Stimulated activated CD4-positive, alpha-beta T cell treated with anti-CD3 and anti-CD28 coated beads, Interleukin-15, amount 100 ng/mL, for 1 hour (primary cell): ENCODE measurements at places on chromosomes 2 and 18.

- no peak for DNase-seq
Measured at GRCh38 chr18:41949206-41949920, 5.7 kb upstream of the PIK3C3 start.

GRCh38 chr2:139917690-139918384, 1137.6 kb upstream of the NXPH2 start:
- DNase-seq: no peak

DNA sequence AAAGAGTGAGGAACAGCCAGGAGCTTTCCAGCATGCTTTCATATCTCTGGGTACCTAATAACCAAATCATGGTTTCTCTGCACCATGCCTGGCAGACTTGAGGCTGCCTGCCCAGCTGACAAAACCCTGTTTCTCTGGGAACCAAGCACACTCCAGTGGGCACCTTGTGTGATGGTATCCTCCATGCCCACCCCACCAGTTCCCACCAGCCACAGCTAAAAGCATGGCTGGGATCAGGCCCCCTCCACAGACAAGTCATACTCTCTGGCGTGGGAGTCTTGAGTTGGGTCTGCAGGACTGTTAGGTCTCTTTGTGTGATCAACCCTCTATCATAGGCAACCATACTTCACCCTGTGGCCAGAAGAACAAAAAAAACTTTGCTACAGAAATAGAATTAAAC, 56.0 kb downstream of the TMEM163 start:
- DNase-seq: no peak

DNA sequence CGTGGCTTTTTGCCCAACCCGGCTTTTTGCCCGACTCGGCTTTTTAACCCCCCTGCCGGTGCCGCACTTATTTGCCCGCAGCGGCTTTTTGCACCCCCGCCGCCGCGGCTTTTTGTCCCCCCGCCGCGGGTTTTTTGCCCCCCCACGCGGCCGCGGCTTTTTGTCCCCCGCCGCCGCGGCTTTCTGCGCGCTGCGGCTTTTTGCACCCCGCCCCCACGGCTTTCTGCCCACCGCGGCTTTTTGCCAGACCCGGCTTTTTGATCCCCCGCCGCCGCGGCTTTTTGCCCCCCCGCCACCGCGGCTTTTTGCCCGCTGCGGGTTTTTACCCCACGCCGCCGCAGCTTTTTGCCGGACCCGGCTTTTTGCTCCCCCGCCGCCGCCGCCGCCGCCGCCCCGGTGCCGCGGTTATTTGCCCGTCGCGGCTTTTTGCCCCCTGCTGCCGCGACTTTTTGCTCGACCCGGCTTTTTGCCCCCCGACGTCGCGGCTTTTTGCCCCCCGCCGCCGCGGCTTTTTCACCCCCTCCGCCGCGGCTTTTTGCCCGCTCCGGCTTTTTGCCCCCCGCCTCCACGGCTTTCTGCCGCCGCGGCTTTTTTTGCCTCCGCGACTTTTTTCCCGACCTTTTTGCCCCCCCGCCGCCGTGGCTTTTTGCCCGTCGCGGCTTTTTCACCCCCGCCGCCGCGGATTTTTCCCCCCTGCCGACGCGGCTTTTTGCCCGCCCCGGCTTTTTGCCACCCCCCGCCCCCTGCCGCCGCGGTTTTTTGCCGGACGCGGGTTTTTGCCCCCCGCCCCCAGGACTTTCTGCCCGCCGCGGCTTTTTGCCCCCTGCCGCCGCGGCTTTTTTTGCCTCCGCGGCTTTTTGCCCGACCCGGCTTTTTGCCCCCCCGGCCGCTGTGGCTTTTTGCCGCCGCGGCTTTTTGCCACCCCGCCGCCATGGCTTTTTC, 2786.5 kb downstream of the RPIA start:
- DNase-seq: no peak

DNA sequence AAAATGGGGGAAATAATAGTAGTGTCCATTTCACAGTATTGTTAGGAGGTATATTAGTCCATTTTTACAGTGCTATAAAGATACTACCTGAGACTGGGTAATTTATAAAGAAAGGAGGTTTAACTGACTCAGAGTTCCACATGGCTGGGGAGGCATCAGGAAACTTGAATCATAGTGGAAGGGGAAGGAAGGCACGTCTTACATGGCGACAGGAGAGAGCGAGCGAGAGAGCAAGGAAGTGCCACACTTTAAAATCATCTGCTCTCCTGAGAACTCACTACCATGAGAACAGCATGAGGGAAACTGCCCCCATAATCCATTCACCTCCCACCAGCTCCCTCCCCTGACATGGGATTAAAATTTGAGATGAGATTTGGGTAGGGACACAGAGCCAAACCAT, 23.4 kb downstream of the MGAT5 start:
- no peak for DNase-seq

DNA sequence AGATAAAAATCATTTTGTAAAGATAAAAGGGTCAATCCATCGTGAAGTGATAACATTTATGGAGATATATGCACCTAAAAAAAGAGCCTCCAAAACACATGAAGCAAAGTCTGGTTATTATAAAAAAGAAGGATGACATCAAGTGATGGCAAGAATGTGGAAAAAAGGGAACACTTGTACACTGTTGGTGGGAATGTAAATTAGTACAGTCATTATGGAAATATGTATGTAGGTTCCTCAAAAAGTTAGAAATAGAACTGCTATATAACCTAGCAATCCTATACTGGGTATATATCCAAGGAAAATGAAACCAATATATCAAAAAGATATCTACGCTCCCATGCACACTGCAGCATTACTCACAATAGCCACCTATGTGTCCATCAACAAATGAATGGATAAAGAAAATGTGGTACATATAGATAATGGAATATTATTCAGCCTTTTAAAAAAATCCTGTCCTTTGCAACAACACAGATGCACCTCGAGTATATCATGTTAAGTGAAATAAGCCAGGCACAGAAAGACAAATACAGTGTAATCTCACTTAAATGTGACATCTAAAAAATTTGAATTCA, 28.9 kb downstream of the ABCB11 start:
- DNase-seq: no peak

GRCh38 chr2:24852026-24852425, 58.8 kb downstream of the CENPO start:
- DNase-seq: no peak

- no peak for DNase-seq
Measured at GRCh38 chr18:26477828-26478466, 70.4 kb downstream of the KCTD1 start.

DNA sequence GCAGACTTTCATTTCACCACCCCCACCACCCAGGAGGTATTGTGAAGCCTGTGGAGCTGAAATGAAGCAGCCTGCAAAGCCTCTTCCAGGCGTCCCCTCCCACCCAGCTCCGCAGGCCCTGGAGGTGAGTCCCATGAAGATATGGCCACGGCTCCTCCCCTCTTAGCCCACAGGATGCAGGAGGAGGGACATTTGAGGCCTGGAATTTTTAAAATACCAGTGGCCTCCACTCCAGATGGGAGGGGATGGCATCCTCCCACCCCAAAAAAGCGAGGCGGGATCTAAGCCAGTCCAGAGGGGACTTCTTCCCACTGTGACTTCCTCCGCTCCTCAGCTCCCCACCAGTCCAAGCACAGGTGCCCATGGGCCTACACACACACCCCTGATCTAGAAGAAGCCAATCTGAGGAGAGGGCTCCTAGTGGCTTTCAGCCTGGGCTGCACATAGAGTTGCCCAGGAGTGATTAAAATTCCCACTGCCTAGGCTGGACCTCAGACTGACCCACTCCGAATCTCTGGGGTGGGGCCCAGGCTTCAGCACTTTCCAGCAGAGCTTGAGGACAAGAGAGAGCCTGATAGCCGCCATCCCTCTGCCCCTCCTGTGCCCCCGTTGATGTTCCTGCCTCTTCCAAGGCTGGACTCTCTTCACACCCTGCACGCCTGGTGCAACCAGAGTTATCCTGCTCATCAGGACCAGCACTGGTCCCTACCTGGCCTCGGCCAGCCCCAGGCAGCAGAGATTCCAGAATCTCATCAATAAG, 206.9 kb downstream of the TNS1 start:
- no peak for DNase-seq

- no peak for DNase-seq
Measured at GRCh38 chr2:181754105-181754504, 73.8 kb upstream of the NEUROD1 start.

GRCh38 chr2:183024339-183025095, 13.7 kb downstream of the NCKAP1 start:
- no peak for DNase-seq

- no peak for DNase-seq
Measured at GRCh38 chr2:24616616-24617015, 125.6 kb downstream of the NCOA1 start.

DNA sequence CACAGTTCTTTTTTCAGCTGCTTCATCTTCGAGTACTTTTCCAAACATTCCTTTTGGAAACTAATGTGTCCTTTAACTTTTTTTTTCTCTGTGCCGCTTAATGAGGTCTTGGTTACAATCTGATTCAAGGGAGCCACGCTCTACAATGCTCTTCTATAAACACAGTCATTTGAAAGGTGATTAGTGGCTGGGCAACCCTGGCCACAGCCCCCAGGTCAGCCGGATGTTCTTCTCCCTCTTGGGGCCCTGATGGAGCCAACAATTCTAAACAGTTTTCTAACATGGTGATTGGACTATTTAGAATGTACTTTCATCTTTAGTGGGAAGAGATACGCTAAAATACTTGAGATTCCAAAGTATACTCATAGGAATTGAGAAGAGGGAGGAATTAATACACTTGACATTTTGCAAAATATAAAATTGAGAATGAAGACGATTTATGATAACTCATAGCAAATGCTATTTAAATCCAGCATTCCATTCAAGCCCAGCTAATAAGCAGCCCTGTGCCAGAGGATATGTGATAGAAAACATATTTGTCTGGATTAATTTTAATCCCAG, 83.7 kb upstream of the MBOAT2 start:
- DNase-seq: no peak

DNA sequence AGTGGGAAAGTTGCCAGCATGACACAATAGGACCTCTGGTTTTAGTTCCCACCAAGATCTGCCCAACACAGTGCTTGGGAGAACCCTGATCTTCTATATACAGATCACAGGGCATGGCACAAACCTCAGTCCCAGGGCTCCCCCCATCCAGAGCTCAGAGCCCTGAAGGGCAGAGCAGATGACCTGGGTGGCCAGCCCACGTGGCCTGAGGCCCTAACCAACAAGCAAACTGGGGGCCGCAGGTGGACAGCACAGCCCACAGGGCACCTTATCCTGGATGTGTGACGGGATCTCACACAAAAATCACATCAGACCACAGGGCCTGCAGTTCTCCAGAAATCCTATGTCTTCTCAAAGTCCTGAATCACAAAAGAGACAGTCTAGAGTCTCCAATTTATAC, 34.7 kb downstream of the CRACDL start:
- no peak for DNase-seq

DNA sequence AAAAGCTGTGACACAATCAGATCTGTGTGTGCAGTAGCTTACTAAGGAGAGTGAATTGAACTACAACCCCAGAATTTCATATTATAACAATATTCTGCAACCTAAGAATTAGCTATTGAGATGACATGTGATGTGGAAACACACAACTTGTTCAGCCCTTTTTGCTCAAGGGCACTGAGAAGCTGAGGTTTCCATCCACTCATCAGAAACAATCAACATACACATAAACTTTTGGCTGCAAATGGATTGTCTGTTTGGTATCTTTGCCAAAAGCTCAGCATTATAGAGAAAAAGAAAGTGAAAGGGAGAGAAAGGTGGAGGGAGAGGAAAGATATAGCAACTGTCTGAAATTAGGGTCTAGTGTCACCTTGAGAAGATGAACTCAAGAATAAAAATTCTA, 117.2 kb upstream of the KLF7 start:
- no peak for DNase-seq
